A549 (cell line): ENCODE measurements at places on chromosomes 12 and 14.

GRCh38 chr12:3107071-3107583, 29.9 kb downstream of the TSPAN9 start:
- no peak for DNase-seq

DNA sequence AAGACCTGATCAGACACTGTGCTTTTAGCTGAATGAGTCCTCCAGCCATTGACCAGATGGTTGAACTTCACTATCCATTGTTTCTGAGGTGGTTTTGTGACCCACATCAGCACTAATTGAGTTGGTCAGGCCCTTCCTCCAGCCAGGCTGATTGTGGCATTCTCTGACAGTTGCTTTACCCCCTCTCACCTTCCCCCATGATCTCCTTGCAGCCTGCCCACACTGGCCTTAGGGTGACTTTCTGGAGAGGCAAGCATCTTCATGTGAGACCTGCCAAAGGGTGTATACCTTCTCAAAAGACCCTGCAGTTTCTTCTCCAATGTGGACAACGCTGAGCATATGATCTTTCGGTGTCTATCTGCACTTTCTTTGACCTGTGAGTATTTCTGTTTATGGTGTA, 83.9 kb downstream of the GPATCH2L start:
- no peak for DNase-seq

DNA sequence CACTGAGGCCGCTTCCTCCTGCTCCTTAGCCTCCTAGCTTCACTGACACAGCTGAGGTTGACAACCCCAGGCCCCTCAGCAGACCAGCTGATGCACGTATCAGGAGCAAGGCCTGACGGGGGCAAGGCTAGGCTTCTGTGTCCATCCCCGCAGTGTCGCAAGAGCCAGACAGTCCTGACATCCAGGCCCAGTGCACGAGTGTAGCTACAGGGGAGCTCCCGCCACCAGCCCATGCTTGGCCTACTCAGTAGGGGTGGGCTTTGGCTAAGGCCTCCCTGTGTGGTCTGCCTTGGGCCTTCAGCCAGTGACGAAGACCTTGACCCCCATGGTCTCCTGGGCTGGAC, 179.1 kb downstream of the DPF3 start:
- no peak for DNase-seq

DNA sequence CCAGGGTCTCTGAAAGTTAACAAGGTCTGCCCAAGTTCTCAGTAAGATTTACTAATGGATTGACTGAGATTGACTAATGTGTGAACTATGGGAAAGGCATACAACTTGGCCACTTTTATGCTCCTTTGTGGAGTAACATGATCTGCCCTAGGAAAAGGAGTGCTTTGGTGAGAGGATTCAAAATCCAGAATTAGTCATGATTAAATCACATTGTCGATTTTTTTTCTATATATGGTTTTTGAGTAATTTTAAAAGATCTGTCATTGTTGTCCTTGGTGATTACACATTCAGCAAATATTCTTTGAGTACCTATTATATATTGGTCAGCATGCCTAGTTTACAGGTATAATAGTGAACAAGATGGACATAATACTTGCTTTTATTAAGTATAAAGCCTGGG, 147.7 kb upstream of the SYT10 start:
- no peak for DNase-seq

GRCh38 chr12:570435-570920, 92.8 kb downstream of the NINJ2 start:
- DNase-seq, result peak; percentile 93

- DNase-seq, result no peak
These were observed 2.0 kb upstream of the RNASE8 start for GRCh38 chr14:21055432-21056117.

GRCh38 chr14:33016613-33017012, 77.9 kb downstream of the NPAS3 start:
- no peak for DNase-seq

DNA sequence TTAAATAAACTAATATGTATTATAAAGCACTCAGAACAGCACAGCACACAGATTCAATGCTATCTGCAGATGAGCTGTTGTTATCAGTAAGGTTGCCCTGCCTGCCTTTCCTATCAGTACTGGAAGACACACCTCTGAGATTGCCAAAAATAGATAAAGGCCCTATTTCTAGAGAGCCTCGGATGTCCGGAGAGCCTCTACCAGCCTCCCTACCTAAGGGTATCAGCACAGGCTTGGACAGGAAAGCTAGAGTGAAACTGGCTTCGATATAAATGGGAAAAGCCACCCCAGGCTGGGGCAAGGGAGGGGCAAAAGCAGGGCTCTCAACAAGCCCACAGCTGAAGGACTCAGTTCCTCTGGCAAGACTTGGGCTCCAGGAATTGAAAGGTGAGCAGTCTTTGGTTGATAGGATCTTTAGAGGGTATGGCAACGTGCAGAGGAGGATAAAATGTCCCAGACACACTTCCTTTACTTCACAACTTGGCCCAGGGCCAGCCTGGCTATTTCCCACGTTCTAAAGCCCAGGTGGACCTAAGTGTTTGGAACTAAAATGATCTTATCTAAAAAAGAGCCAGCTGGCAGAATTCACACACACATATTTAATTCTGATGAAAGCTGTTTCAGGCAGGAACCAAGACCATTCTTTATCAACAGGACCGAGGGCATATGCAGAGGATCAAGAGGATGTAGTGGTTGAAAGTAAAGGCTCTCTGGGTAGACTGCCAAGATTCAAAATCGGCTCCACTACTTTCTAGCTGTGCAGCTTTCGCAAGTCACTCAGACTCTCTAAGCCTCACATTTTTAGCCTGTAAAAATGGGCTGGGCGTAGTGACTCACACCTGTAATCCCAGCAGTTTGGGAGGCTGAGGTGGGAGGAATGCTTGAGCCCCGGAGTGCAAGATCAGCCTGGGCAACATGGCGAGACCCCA, 37.8 kb upstream of the ITPR2 start:
- peak; percentile 26 for DNase-seq

GRCh38 chr12:50017641-50018040, 7.7 kb downstream of the RACGAP1 start:
- DNase-seq, result no peak
